AG08395 (cell line): ENCODE measurements at places on chromosomes 7 and 10.

GRCh38 chr7:111910656-111911055 is 295.5 kb downstream of the DOCK4 start:
- DNase-seq: no peak

- DNase-seq: no peak
Observed at GRCh38 chr10:90658791-90659190, 199.0 kb downstream of the HTR7 start.

DNA sequence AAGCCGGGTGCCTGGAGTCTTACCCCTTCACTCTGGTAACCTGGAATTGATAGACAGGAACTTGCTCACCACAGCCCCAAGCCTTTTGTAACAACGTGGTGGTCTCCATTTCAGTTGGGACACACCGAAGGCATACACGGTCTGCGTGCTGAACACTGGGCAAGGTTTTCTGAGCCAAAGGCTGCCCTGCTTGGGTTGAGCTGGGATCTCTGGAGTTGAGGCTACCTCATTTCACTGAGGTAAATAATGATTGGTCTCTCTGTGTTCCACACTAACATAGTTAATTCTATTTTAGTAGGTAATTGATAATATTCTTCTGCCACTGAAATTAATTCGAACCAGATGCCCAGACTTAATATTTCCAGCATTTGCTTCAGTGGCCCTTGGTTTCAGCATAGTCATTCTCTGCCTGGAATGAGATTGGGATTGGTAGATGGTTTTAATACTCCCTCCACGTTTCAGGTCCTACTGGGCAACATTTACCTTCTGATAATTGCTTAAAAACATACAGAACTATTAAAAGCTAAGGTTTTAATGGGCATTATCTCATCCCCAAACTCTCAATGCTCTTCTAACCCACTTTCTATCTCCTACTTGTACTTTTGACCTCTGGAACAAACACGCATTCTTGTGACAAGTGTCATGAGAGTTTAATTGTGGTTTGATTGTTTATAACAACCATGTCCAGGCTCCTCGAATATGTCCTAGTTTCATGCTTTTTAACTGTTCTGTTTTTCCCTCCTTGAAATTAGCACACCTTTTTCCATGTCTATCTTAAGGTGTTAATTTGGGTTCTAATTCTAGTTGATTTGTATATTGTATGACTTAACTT is 202.3 kb upstream of the KLF6 start:
- peak; percentile 64 for DNase-seq

- no peak for DNase-seq
Observed at GRCh38 chr10:132856869-132857524, 71.0 kb upstream of the NKX6-2 start.

- DNase-seq: peak; percentile 19
Observed at GRCh38 chr7:69728304-69728703, 130.0 kb downstream of the AUTS2 start.

GRCh38 chr7:101402081-101402779 is 39.6 kb downstream of the COL26A1 start:
- DNase-seq: peak; percentile 87

DNA sequence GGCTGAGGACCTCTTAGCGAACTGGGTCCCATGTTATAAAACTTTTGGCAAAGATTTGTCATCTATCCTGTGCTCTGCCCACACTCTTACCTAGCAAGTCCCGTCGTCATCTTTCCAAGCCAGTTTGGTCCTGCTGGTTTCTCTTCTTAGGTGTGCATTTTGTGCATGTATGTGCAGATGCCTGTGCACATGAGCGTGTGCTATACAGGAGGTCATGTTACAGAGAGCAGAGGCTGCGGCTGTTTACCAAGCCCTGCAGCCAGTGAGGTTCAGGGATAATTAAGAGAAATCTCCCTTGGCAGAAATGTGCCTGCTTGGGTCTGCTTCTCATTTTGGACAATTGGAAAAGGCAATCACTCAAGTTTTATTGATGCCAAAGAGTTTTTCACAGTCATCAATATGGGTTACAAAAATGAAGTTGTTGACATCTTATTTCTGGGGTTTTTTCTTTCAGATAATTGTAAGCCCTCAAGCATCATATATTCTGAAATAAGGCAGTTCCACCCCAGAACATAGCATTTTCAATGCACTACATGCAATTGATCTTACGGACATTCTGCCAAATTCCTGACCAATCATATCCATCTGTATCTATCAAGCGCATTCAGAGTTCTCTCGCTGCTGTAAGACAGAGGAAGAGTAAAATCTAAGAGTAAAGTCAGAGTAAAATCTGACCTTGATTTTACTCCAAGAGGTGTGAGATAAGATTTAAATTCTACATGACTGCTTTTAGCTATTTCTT is 361.4 kb upstream of the ZNF32 start:
- DNase-seq: no peak

GRCh38 chr7:90841759-90842429 is 245.8 kb downstream of the CDK14 start:
- DNase-seq: no peak

DNA sequence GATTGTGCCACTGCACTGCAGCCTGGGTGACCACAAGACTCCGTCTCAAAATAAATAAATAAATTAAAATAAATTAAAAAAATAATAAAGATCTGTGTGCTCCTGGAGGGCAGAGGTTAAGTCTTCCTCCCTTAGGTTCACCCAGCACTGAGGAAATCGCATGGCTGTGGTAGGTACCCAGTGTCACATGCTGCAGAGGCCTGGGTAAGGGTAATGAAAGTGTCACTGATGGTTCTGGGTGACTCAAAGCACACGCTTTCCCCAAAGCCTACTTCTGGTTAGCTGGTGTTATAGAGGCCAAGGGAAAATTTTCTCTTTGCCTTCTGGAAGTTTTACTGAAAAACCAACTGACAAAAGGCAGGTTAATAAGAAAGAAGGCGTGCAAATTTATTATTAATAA is 88.8 kb upstream of the ITGB1 start:
- no peak for DNase-seq

GRCh38 chr10:31623466-31623865 is 304.4 kb downstream of the ZEB1 start:
- peak; percentile 70 for DNase-seq

DNA sequence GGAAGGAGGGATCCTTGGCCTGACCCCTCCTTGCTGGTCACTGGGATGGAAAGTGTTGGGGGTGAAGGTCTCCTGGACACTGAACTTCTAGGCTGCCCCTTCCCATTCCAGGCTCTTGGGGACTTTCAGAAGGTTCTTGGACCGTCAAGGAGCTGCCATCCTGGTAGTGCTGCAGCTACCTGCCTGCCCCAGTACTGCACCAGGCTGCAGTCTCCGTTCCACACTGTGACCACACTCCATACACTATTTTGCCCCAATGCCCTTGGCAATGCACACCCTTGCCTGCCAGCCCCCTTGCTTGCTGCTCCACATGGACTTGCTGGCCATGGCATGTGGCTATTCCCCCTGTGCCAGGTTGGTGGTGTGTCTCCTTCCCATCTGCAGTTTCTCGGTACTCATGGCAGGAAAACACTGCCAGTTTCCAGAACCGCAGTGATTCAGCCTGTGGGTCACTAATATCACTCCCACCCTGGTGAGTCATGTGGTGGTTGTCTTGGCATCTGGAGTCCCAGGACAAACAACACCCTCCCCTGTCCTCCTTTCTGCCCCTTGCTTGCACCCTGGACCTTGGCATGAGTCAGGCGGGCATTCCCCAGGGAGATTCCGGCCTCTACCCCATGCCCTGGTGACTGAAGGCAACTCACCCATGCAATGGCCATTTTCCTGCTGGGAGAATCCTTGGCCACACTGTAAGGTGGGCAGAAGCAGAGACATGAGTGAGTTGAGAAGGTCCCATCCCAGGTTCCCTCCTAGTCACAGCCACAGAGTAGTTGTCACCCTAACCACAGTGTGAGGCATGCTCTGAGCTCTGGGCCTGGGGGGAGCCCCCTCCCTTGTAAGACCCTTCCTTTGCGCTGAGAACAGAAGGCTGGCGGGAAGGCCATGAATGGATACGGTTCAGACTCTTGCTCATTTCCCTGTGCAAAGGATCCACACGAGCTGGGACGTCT is 32.8 kb downstream of the GOLGA7B start:
- peak; percentile 96 for DNase-seq

DNA sequence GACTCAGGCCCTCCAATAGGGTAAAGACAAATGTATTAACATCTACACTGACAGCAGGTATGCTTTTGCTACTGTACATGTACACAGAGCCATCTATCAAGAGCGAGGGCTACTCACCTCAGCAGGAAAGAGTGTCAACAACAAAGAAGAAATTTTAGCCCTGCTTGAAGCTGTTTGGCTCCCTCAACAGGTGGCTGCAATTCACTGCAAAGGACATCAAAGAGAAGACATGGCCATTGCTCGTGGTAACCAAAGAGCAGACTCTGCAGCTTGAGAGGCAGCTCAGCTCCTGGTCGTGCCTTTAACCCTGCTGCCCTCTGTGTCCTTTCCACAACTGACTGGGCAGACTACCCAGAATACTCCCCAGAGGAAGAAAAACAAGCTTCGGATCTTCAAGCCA is 5.1 kb downstream of the AKR1B15 start:
- no peak for DNase-seq

DNA sequence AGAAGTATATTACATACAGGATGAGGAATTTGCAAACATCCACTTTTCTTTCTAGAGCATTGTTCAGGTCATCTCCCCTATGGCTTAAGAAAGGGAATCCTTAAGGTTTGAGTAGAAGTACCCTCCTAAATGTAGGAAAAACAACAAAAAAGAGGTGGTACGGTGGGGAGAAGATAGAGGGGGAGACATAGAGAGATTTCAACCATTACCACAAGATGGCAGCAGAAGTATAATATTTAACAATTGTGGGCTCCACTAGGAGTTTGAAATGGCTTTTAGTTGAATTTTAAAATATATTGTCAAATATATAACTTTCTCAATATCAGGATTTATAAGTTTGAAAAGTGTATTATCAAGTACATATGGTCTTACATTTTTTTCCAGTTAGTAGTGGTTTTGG is 72.7 kb upstream of the PRKG1 start:
- peak; percentile 20 for DNase-seq

- no peak for DNase-seq
Observed at GRCh38 chr7:98252425-98253054, 508 bp upstream of the TECPR1 start.
